Activated T-cell treated with anti-CD3 and anti-CD28 coated beads, Interleukin-2, amount 50 U/mL, for 48 hours (primary cell): ENCODE measurements at places on chromosomes 2 and 18.

DNA sequence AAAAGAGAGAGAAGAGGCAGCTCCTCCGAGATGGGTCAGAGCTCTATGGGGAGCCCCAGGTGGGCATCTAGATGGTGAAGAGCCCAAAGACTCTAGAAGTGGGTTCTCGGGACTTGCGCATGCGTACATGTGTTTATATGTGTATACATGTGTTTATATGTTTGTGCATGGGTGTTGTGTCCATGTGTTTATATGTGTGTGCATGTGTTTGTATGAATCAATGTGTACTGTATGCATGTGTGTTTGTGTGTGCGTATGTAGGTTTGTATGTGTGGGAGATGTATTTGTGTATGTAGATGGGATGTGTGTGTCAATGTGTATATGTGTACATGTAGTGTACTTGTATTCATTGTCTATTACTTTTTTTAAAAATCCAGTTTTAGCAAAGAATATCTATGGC is 25.6 kb downstream of the DNPEP start:
- no peak for DNase-seq

- no peak for DNase-seq
These were observed 208.4 kb downstream of the ZBTB7C start for GRCh38 chr18:48200631-48201336.

- no peak for DNase-seq
These were observed 163.1 kb downstream of the STK39 start for GRCh38 chr2:168084288-168084687.

DNA sequence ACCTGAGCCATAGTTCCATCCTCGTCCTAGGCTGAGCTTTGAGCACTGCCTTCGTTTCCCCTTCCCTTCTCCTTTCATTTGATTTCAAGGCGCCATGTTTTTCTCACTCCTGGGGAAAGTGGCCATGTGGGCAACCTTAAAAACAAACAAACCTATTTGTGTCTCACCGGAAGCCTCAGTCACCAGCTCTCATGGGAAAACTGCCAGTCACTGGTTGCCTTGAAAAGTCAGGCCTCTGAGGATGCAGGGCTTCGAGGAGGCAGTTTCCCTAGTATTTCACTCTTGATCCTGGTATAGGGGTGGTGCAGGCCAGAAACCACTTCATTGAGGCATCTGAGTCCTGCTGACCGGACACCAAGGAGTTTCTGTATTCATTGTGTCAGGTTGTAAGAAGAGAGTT is 59.2 kb upstream of the TRIB2 start:
- no peak for DNase-seq

DNA sequence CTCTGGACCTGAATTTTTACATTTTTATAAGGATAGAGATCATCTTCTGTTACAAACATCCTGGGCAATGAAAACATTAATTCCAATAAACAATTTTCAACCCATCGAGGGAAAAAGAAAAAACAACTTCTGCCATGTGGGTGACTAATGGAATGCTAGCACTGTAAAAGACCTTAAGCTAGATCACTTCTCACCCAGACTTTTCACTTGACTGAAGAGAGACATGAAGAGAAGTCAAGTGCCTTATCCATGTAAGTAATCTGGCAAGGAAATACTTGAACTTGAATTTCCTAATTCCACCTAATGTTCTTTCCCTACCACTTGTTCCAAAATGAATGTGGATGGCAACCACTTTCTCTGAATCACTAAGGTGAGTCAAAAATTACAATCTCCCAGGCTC is 98.3 kb upstream of the ACVR1C start:
- DNase-seq, result no peak

- DNase-seq, result no peak
These were observed 297.4 kb upstream of the MGAT5 start for GRCh38 chr2:133956434-133956935.

DNA sequence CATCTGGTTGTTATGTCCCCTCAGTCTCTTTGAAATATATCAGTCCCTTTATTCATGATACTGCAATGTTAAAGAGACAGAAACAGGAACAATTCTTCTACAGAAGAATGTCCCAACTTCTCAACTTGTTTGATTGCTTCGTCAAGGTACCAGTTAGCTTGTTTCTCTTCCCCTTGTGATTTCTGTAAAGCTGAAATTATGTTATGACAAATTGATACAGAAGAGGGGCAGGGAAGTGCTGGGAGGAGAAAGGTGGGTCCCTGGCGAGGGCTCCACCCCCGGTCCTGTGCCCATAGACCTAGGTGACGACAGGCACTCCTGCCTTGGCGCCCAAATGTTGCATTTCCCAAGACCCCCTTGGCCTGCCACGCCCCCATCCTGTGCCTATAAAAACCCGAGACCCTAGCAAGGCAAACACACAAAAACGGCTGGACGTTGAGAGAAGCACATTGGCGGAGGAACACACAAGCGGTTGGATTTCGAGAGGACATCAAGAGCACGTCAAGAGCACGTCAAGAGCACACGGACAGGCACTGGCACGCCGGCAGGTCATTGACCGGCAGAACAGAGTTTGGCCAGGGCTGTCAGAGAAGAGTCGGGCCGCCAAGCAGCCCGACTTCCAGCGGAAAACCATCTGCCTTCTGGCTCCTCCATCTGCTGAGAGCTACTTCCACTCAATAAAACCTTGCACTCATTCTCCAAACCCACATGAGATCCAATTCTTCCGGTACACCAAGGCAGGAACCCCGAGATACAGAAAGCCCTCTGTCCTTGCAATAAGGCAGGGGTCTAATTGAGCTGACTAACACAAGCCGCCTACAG is 11.5 kb upstream of the RTN4 start:
- no peak for DNase-seq

GRCh38 chr18:69216321-69216720 is 184.4 kb upstream of the DOK6 start:
- DNase-seq, result no peak

DNA sequence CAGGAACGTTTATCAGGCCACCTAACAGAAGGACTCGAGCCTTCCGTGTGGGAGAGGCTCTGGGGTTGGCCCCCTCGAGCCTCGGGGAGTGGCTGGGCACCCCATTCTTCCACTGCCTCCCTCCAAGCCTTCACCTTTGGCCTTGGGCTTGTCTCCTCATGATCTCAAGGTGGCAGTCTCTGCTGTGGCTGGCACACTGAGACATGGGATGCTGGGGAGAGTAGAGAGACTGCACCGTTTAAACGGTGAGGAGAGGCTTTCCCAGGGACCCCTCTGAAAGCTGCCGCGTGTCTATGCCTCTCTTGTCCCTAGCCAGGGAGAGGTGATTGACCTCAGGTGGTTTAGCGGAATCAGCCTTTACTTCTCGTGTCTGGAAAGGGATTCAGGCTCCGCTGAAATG is 71.0 kb downstream of the DCDC2C start:
- no peak for DNase-seq

- DNase-seq, result no peak
These were observed 45.3 kb downstream of the TNFRSF11A start for GRCh38 chr18:62370366-62370765.

GRCh38 chr2:102872388-102872787 is 110.6 kb downstream of the TMEM182 start:
- no peak for DNase-seq

DNA sequence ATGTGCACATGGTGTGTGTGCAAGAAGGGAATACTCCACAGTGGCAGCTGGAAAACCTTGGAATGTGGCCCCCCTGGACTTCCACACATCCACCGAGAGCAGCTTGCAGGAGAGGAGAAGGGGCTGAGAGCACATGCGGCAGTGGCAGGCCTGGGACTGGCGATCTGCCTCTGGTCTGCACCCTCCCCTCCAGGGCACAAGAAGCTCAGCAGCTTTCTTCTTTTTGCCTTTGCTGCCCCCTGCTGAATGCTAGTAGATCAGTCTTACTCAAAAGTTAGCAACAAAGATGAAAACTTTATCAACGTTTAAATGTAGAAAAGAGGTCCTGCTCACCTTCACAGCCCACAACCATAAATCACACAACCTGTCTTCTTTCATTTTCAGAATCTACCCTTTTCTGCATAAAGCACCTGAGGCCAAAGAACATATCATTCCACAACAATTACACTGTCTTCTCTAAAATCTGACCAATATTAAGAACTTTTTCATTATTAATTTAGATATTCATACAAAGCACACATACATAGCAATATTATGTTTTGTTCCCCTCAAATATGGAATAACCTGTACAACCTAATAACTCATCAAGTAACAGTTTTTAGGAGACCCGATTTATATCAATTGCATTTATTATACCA is 34.6 kb downstream of the TGFBRAP1 start:
- peak; percentile 27 for DNase-seq

GRCh38 chr2:240514631-240515030 is 43.2 kb downstream of the ANKMY1 start:
- DNase-seq, result peak; percentile 12

DNA sequence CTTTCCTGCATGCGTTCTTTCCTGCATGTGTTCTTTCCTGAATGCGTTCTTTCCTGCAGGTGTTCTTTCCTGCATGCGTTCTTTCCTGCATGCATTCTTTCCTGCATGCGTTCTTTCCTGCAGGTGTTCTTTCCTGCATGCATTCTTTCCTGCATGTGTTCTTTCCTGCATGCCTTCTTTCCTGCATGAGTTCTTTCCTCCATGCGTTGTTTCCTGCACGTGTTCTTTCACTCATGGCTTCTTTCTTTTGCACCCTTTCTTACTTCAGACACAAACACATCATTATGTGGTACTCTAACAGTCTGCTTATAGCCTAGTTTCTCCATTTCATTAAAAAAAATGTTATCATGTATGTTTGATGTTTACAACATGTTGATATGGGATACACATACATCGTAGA is 261.6 kb upstream of the PXDN start:
- no peak for DNase-seq

GRCh38 chr2:175454953-175455389 is 273.5 kb upstream of the ATP5MC3 start:
- DNase-seq, result no peak

DNA sequence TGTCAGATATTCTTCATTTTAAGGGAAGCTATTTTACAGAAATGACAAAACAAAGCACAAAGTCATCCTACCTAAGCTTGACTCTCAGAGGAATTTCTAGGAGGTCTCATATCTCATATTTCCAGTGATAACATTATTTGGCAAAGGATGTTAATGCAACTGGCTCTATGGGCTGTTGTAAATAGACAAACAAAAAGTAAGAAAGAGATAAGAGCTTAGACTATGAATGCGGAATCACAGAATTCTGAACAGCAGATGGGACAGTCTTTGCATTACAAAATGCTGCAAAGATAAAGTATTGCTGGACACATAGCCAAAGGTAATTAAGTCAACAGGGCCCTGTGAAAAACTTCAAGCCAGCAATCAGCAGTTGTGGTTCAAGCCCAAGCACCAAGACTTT is 23.9 kb downstream of the PIAS2 start:
- no peak for DNase-seq
